GM13977 (cell line): ENCODE measurements at places on chromosomes 11 and 22.

GRCh38 chr11:2484576-2485125 lies 39.8 kb downstream of the KCNQ1 start:
- peak; percentile 1 for DNase-seq

DNA sequence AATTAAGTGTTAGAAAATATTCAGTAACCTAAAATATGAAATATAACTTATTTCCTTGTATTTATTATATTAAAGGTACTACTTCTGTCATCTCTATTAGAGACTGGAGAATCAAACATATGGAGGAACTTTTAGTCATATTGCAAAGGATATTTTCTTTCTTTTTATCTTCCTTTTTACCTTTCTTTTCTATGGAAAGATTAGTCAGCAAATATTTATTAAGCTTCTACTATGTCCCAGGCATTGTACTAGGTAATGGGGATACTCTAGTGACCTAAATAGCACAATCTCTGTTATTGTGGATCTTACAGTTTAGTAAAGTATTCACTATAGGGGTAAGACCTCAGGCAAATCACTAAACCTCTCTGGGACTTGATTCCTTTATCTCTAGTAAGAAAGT lies 18.3 kb downstream of the SIK2 start:
- no peak for DNase-seq

- DNase-seq = no peak
These were observed 5.5 kb upstream of the SIGIRR start for GRCh38 chr11:420054-420910.

GRCh38 chr11:69644071-69644961 lies 3.4 kb downstream of the CCND1 start:
- DNase-seq = no peak

GRCh38 chr22:39651053-39651996 lies 80.8 kb downstream of the CACNA1I start:
- DNase-seq = no peak

- no peak for DNase-seq
These were observed 10.5 kb upstream of the EHD1 start for GRCh38 chr11:64888729-64889511.

- no peak for DNase-seq
These were observed 27.0 kb downstream of the POLDIP3 start for GRCh38 chr22:42587588-42588175.

- peak; percentile 83 for DNase-seq
These were observed at the start of gene TMEM132A for GRCh38 chr11:60924110-60924905. TMEM132A (plus strand) TSS chr11:60924460; CDS start chr11:60924634, 174 bp downstream.

DNA sequence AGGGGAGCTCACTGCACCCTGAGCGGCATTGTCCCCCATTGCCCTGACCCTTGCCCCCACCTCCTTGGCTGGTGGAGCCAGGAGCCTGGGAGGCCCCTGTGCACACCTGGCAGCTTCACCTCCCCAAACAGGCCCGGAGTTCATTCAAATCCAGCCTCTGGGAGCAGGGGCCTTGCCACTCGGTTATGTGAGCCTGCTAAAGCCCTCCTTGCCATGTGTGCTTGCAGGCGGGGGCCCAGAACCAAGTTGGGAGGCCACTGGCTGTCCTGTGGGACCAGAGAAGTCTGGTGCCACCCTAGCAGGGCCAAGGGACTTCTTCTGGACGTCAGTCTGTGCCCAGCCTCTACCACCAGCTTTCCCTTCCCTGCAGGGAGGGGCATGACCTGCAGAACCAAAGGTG lies 48.9 kb downstream of the NFAM1 start:
- DNase-seq = no peak

- no peak for DNase-seq
These were observed 581.3 kb downstream of the SOX6 start for GRCh38 chr11:15775015-15775541.

DNA sequence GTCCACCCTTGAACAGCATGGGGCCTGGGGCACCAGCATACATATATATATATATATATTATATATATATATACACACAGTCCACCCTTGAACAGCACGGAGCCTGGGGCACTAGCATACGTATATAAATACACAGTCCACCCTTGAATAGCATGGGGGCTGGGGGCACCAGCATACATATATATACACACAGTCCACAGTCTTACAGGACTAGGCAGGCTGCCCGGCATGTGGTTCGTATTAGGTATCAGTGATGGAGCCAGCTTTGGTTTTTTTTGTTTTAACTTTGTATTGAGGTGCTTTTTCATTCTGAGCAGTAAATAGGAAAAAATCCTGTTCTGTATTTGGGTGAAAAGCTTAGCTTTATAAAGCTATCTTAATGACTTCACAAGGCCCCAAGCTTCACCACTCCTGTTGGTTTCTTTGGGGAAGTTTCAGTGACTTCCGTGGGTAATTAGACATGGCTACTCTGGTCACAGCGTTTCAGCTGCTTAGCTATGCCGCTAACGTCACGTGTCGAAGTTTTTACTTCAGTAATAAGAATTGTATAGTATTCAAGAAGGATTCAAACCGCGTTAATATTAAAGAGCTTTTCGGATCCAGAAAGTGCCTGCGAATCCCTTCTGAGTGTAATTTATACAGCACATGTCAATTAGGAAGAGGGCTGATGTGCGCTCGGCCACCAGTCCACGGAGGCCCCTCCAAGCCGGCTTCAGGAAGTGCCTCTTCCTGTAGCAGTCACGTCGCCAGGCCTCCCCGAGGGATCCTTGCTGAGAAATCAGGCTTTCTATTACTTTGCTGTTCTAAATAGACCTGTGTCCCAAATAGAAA lies 179.7 kb downstream of the TBC1D22A start:
- no peak for DNase-seq

DNA sequence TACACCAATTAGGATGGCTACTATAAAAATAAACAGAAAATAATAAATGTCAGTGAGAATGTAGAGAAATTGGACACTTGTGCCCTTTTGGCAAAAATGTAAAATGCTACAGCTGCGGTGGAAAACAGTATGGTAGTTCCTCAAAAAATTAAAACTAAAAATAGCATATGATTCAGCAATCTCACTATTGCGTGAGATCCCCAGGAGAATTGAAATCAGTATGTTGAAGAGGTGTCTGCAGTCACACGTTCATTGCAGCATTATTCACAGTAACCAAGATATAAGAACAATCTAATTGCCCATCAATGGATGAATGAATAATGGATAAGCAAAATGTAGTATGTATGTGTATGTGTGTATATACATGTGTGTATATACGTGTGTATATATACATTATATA lies 6.8 kb downstream of the OR52N2 start:
- no peak for DNase-seq

GRCh38 chr22:44389926-44390612 lies 77.3 kb upstream of the SHISAL1 start:
- DNase-seq = no peak

DNA sequence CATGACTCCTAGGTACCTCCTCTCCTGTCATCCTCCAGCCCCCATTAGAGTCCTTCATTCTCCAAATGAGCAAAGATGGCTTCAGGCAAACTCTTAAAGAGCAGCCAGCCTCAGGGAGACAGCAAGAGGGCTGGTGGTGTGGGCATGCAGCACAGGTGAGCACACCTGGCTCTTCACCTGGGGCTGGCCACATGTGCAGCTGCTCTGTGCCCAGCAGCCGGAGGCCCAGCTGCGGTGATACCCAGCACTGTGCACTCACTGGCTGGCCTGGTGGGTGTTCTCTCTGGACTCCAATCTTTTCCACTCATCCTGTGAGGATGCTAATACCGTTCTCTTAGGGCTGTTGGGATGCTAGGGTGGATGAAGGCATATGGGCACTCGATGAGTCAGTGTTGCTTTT lies 106.1 kb upstream of the PARVA start:
- no peak for DNase-seq

GRCh38 chr11:35335226-35335625 lies 84.1 kb downstream of the SLC1A2 start:
- no peak for DNase-seq

- DNase-seq = no peak
These were observed 233.4 kb upstream of the DDI1 start for GRCh38 chr11:103803062-103803461.

DNA sequence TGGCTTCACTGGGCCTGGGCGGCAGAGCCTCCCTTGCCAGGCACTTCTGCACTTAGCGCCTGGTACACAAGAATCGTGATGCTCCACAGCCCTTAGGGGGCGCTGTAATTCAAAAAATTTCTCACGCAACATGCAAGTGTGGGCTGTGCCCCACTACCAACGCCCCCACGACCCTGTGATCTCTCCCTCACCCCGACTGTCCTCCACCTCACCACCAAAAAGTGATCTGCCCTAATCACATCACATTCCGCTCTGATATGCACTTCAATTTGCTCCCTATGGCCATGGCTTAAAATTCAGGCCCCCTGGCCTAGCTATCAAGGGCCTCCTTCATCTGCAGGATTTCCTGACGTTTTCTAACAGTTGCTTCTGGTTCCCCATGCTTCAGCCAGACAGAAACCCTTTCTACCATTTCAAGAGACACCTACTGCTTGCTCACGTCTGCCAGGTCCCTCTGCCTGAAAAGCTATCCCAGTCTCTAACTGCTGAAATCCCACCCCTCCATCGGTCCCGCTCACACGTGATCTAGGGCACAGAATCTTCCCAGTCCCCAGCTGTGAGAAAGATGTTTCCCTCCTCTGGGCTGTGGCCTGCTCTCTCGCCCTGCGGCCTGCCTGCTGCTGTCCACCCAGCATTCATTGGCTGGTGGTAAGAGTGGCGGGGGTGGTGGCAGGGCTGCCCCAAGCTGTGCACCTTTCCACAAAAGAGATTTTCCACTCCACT lies 27.9 kb upstream of the LRRC32 start:
- DNase-seq = no peak

GRCh38 chr11:11347592-11347991 lies 5.5 kb downstream of the CSNK2A3 start:
- DNase-seq = no peak

DNA sequence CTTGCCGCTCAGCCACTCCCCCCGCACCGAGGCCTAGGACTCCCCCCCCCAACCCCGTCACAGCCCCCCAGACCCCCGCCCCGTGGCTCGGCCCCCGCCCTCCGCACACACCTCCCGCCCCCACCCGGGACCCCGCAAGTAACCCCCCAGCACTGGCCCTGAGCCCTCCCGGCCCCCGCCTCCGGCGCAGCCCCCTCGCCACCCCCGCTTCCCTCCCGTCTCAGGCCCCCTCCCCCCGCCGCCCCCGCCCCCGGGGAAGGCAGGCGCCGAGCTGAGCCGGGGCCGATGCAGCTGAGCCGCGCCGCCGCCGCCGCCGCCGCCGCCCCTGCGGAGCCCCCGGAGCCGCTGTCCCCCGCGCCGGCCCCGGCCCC lies 1.5 kb downstream of the SHANK3 start:
- DNase-seq = peak; percentile 37

- DNase-seq = no peak
These were observed 28.0 kb downstream of the ARHGAP1 start for GRCh38 chr11:46672381-46672839.

- DNase-seq = no peak
These were observed 20.5 kb upstream of the GRIA4 start for GRCh38 chr11:105589346-105589745.

DNA sequence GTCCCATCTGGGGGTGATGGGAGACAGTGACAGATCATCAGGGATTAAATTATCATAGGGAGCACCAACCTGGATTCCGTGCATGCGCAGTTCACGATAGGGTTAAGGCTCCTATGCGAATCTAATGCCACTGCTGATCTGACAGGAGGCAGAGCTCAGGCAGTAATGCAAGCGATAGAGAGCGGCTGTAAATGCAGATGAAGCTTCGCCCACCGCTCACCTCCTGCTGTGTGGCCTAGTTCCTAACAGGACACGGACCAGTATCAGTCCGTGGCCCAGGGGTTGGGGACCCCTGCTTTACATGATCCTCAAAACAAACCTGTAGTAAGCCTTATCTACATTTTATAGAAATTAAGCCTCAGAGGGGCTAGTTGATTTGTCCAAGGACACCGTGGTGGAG lies 94.3 kb downstream of the TTC28 start:
- DNase-seq = no peak
